ENCODE measurements at places on chromosomes 12 and 14.
A peak's percentile ranks its signal among the peaks of the same experiment; 100 is the strongest.

DNA sequence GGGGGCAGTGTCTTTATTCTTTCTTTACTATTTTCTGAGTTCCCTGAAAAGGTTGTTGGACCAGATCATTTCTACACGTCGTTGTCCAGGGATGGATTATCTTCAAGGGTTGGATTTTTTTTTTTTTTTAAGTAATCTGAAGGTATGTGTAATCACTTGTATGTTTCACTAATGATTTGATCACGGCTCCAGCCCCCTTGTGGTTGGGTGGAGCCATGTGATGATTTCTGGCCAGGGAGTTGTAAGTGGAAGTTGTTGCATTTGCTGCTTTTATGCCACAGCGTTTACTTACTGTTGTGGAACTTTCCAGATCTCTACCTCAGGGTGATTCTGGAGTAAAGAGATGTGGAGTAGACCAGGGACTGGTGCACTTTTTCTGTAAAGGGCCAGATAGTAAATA, 390.3 kb downstream of the AACS start:
- no peak for DNase-seq

DNA sequence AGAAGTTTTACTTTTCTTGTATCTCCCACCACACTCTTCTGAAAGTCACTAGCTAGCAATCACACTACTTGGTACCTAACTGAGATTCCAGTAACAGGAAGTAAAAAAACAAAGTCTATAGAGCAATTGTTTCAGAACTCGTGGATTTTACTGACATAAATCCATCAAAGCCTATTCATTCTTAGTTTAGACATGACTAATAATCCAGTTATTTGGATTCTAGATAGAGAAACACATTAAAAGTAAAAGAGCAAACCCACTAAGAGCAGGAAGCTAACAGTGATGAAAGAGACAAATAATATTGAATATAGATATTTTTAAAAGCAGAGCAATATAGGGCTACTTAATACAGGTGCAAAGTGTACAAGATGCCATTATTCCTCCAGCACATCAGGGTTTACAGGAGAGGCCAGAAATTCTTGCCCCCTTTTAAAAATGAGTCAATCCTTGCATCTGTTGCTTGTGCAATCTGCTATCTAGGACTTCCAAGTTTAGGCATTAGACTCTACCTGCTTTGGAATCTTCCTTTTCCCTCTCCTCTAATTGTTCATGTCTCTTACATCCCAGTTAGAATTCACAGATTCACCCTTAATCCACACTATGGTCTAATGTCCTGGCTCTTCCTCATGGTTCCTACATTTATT, 6.0 kb downstream of the HEATR5A start:
- no peak for DNase-seq

- DNase-seq, result no peak
These were observed 478.0 kb downstream of the RMST start for GRCh38 chr12:97940629-97941028.

DNA sequence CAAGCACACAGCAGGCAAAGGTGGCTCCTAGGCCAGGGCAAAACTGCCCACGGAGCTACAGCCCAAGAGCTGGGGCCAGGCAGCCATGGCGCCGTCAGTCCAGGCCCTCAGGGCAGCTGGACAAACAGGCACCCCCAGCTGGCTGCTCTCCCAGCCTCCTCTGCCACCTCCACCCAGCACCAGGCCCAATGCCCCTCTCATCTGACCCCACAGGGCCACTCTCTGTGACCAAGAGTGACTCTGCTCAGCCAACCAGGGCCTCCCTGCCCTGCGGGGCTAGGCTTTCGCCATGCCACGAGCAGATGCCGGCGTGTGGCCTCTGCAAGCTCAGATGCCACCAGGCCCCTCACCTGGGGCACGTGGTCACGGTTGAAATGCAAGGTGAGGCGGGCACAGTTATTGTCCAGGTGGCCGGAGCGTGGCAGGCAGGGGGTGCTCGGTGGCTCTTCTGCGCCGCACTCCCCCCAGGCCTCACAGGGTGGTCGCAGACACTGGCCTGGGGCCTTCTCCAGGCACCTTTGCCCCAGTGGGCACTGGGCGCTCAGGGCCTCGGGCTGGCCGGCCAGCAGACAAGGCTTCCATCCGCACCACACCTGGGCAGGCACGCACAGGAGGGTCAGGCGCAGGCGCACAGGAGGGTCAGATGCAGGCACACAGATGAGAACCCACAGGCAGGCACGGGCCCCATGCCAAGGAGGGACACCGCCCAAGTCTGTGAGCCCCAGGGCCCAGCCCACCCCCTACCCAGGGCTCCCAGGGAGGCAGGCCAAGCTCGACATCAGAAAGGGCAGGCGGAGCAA, 23.0 kb downstream of the JAG2 start:
- no peak for DNase-seq

GRCh38 chr12:95796225-95796981, 5.8 kb upstream of the NTN4 start:
- no peak for DNase-seq

DNA sequence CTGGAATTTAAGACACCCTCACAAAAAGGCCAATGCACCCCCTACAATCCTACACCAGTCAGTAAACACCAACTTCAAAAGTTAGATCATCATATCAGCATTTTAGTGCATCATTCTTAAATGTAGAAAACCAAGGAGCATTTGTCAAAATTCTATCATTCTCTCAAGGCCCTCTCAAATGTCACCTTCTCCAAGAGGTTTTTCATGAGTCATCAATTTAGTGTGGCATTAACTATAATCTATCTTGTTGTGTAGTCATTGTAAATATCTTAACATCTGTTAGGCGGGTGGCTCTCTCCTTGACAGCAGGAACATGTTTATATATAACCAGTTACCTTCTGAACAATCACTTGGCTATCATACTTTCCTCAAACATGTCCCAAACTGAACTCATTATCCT, 62.1 kb upstream of the G2E3 start:
- DNase-seq, result no peak

GRCh38 chr14:82224610-82225009, 691.0 kb upstream of the SEL1L start:
- no peak for DNase-seq

DNA sequence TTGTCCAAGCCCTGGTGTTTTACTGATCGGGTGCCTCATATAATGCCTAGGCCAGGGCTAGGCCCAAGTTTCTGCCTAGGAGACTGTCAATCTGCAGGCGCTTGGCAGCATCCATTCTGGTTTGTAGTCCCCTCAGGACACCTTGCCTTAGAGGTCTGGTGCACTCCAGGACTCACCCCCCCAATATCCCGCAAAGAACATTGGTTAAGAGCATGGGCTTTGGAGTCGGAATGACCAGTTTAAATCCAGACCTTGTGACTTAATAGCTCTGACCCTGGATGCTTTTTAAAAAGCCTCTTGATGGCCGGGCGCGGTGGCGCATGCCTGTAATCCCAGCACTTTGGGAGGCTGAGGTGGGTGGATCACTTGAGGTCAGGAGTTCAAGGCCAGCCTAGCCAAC, 60.0 kb downstream of the GALNT16 start:
- DNase-seq, result no peak

DNA sequence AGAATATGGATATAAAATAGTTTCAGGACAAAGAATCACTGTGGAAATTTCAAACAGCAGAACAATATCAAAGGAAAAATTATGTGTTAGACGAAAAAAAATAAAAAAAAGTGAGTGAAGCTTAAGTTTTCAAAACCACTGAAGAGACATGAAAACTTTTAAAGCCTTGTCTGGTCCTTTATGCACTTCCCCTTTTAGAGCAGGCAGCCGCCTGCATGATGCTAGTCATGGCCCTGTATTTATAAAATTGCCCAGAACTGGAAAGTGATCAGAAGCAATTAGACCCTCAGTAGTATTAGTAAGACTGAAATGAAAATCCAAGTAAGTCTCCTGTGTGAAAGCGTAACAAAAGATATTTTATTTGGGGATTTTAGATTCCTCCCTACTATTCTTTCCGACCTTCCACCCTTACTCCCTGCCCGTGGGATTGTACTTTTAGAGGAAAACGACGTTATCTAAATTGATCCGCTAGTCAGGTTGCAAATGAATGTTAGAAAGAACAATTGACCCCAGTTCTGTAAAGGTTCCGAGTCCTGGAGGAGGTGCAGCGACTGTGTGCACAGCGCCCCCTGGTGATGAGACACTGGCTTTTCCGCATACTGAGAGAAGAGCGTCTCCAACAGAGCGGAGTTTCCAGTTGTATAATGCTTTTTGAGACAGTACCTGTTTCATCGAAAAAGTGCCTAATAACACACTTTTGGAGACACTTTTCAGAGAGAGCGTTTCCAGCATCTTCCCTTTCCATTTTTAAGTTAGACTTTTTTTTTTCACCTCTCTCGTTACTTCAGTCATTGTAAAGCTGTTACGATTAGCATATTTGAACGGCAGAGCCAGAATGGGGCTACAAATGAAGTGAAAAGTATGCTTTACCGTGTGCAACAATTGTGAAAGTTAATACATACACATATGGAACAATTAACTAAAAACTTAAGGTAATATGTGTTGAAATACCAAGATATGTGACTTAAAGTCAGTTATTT, 12.4 kb downstream of the MGST1 start:
- peak; percentile 7 for DNase-seq

DNA sequence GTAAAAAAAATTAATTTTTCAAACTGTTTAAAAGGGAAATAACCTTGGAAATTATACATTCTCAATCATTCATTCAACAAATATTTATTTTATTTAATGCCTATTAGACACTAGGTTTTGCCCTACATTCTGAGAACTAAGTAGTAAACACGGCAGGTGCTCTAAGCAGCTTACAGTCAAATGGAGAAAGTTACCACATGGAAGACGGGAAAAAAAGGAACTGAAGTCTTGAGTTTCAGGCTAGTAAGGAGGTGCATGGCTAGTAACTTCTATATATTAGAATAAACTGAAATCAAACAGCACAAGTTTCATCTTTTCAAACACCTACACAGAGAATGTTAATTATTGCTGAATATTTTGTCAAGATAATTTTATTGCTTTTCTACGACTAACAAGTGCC, 52.9 kb downstream of the C12orf42 start:
- DNase-seq, result no peak

DNA sequence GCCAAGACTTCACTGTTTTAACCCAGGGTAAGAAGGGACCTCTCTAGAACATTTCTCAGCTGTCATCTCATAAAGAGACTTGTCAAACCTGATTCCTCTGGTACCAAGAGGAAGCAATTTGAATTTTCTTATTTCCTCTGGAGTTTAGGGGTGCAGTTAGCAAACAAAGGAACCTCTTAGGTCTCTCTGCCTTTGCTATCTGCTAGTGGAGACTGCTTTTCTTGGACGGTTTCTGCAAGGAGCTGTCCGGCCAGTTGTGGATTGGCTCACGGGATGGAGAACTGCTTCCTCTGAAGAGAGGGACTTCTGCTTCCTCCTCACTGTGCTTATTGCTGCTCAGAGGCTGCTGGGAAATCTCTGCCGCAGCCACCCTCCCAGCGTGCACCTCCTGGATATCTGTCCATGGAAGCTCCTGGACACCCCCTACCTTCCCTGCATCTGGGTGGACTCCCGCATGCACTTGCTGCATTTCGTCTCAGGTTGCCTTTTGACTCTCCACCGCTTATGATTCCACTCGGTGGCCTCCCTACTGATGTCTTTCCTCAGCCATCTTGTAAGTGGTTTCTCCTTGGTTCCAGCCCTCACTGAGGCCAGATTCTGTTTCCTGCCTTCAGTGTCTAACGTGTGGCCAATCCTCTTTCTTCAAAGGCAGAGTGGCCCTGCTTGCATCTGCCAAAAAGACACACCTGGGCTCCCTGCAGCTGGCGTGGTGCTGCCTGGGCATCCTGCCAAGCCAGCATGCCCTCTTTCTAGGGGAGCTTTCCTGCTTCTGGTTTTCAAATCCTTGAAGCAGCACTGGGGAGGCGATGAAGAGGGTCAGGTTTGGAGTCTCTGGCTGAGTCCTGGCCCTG, 187.3 kb downstream of the CHST11 start:
- no peak for DNase-seq

GRCh38 chr14:21032326-21033132, 2.1 kb downstream of the RNASE13 start:
- no peak for DNase-seq

DNA sequence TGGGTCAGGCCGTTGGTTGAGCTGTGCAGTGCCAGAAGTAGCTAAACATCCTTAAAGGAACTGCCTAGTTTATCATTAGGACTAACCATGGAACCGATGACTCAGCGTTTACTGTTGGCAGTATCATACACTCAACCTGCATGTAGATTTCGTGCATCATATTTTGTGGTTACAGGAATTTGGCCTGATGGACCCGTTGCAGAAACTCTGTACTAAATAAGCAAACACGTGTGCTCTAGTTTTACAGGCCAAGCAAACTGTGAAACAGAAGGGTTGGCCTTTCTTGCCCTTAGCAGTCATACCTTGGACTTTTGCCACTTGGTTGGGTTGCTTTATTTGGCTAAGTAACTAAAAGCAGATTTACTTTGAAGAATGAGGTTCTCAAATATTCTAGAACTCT, 35.6 kb downstream of the DGLUCY start:
- no peak for DNase-seq

DNA sequence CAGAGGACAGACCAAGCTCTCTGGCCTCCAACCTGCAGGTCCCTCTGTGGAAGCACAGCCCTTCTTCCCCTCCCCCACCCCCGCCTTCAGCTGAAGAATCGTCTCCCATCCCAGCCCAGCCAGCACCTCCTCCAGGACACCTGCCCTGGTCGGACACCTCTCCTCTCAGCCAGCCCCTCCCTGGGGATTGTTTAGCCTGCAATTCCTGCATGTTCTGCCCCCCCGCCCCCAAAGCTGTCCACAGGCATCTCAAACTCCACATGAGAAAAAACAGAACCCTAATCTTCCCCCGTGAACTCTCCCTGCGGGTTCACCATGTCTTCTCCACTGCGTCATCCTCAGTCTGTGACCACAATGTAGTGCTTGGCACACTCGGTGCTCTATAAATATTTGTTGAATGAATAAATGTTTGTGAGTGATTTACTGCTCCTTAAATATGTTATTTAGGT, 24.1 kb downstream of the PRIMA1 start:
- no peak for DNase-seq

DNA sequence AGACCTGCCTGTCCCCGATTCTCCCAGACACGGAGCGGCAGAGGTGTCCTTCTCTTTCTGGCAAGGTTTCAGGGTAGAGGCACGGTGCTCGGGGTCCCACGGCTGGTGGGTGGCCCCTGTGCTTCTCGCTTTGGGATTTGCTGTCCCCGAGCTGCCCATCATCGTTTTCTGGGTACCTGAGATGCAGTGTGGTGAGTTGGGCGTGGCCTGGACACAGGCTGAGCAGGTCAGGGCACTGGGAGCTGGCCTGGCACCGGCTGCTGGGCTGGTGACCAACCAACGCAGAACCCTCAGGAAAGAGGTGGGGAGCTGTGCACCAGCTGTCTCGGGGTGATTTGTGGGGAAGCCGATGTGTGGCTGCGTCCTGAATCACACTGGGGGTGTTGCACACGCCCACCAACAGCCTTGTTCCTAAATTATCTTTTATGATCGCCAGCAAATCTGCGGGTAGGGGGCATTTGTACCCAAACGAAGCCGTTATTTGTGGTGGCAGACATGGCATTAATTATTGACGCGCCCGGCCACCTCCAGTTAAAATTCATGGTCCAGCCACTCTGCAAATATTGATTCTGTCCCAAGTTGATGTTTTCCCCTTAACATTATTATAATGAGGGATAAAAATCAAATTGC, 61.0 kb downstream of the KIF26A start:
- DNase-seq, result no peak

Measured in stimulated activated CD4-positive, alpha-beta T cell treated with anti-CD3 and anti-CD28 coated beads, TNF-alpha, amount 100 ng/mL, for 24 hours (primary cell).